NCI-H1694 (cell line): ENCODE measurements at places on chromosomes 12 and 14.

DNA sequence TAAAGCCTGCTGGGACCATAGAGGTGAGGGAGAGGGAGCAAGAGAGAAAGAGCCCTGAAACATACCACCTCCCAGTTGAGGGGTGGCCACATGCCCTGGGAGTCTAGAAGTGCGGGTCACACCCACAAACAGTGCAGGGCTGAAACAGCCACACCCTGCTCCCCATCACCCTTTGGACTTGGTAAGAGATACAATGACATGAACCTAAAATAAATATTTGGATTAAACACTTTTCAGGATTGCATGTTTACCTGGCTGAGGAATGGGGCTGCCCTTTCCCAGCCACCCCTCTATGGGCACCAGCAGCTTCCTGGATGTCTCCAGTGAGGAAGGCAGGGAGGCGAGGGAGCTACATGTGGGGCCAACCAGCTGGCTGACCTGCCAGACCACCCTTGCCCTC is 39.0 kb upstream of the TC2N start:
- DNase-seq = no peak

DNA sequence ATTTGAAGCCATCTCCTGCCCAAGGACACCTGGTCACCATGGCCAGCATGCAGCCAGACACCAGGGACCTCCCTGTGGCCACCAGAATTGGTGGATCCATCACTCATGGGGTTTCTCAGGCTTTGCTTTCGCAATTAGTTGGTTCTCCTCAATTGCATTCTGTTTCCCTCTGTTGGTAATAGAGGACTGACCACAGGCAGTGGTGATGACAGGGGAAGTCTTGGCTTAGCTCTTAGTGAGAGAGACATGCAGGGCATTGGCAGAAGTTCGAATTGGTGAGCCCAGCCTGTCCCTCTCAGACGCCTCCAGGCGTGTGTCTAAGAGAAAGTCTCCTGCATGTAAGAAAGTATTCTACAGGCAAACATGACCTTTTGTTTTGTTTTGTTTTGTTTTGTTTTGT is 21.3 kb downstream of the HCAR2 start:
- DNase-seq = no peak

DNA sequence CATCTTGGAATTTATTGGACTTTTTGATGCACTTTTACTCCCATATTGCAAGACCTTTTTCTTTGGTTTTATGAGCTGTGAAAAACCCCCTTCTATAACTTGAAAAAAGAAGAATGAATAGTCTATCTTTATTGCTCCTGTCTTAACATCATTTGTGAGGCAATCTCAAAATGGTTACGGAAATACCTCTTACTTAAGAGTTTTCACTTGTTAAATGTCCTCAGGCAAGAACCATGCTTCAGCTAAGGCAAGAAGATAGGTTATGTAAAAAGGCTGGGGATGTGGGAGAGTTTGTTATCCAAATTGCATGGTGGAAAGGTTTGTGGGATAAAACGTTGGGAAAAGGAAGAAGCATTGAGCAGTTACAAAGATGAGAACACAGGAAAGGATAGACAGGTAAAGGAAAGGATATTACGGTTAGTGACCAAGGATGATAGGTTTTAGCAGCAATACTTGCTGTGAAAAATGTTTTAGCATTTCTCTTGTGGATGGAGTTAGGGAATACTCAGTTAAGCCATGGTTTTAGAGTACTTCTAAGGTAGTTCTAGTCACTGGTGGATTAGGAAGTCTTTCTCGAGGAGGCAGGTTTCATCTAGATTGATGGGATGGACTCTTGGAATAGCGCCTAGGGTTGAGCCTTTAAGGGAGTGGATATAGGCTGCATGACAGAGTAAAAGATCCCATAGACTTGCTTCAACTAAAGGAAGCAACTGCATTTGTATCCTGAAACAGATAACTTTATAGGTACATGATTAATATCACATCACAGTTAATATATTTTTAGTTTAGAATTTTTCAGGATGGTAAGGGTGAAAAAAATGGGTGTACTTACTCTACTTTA is 30.3 kb downstream of the MDM2 start:
- DNase-seq = no peak

GRCh38 chr14:94379291-94380224 is 8.8 kb downstream of the SERPINA1 start:
- no peak for DNase-seq

- DNase-seq = no peak
These were observed 107.1 kb downstream of the TMTC2 start for GRCh38 chr12:82793751-82794281.

DNA sequence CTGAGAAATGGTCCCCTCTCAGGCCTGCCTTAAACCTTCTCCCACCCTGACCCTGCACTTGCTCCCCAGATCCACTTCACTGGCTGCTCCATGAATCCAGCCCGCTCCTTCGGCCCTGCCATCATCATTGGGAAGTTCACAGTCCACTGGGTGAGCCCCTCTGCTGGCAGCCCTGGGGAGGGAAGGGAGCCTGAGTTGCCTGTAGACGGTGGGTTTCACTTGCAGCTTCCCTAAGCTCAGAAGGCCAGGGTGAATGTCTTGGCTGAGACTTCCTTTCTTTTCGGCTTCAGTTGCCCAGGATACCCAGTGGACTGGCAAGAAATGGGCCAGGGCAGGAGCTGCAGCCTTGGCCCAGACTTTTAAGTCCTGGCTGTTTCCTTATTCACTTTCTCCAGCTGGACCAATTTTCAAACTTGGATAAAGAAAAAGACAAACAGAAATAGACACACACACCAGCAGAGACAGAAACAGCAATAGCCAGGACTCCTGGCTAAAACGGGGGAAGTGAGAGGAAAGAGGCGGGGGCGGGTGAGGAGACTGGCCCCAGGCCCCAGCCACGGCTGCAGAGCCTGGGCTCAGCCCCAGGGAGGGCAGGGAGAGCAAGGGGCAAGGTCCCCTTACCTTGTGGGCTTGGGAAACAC is 2.0 kb downstream of the AQP6 start:
- DNase-seq = no peak

GRCh38 chr14:76669770-76670169 is 91.5 kb upstream of the VASH1 start:
- no peak for DNase-seq

GRCh38 chr12:67533159-67533558 is 115.4 kb upstream of the DYRK2 start:
- DNase-seq = no peak

DNA sequence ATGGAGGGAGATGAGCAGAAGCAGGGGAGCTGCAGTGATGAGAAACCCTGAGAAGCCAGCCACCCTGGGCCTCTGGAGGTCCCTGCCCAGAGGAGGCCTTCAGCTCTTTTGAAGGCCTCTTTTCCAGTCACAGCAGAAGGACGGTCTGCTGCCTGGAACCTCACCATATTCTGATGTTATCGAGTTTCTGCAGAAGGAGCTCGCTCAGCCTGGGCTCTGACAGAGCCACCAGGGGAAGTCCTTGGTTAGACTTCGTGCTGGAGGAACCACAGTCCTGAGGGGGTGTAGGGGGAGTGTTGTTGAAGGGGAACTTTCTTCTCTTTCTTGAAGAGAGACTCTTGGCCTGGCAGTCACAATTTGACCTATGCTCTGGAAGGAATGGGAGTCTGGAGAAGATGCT is 25.1 kb upstream of the BATF start:
- DNase-seq = no peak

DNA sequence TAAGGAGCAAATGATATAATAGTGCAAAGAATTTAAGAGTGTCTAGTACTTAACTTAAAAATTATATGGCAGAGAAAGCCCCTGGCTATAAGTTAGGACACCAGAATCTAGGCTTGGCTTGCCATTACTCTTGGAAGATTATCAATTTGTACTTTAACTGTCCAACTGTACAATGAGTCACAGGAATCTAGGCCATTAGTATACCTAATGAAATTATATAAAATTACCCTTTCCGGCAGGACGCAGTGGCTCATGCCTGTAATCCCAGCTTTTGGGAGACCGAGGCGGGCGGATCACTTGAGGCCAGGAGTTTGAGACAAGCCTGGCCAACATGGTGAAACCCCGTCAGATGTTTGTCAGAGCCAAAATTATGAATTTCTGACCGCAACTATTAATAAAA is 691 bp upstream of the OR6S1 start:
- DNase-seq = no peak

DNA sequence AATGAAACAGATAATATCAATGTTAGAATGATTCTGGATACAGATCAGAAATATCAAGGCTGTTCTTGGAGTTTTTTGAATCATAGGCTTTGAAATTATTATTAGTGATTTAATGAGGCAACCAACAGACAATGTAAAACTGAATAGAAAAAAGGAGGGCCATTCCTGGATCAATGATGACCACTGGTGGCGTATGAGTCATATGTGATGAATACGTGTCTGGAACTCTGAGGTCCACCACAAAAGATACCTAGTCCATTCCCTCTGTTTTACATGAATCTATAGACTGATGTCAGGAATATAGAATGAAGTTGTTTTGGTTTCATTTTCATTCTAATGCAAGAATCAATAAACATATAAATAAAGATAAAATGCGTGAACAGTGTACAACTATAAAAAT is 78.3 kb upstream of the RTL1 start:
- DNase-seq = no peak

DNA sequence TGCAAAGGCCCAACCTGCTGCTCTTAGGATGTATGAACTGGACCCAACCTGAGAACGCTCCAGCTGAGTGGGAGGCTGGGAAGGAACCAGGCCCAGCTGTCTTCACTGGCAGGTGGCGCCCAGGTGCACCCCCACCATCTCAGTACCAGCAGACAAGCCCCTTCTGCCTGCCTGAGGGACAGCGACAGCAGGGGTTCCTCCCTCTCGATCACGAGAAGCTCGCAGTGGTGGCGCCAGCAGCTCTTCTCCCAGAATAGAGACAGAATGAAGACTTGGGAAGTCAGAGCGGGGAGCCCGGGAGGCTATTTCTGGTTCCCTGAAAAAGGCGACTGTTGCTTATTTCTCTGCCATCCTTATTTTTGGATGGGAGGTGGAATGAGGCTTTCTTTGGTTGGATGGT is 46.5 kb downstream of the CHGA start:
- DNase-seq = no peak

DNA sequence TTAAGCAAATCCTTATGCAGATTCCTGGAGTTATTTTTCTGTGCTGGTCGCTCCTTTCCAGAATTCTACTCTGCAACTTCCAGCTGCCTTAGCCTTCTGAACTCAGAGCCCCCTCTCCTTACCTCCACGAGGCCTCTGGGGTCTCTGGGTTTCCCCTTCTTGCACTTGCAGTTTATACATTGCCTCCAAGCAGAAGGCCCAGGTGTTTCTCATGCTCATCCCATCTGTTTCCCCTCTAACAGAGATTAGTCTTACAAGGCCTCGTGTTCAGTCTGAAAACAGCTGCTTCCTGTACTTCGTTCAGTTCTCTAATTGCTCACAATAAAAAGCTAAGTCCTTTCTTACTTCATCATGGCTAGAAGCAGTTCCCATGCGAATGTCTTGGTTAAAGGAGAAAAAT is 134.4 kb upstream of the FGD4 start:
- DNase-seq = peak; percentile 67

DNA sequence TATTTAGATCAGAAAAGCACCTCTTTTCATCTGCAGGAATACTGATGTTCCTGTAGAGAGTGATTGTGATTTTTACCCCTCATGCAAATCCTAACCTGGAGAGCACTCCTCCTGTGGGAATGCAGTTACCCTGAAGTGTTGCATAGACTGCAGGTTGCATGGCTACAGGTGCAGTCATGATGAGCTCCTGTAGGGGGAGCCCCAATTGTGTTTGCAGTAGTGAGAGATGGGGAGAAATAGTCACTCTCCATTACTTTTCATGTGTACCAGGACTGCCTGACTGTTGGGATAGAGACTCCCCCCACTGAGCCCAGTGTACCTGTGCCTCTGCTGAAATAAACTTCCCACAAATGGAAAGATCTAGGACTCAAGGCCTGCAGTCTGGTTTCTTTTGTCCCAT is 1086.5 kb downstream of the SLC6A15 start:
- no peak for DNase-seq

- DNase-seq = no peak
These were observed 29.4 kb downstream of the ANO4 start for GRCh38 chr12:100823963-100824362.
